ENCODE measurements at places on chromosomes 5 and 9. TPM values are rescaled to one million over a fixed set of nuclear protein-coding genes. Genes with fewer than 3 reads are reported as not detected.

SPINK7 gene
- total RNA-seq: not detected

- no peak for DNase-seq
Observed at GRCh38 chr9:92378865-92379560, 25.4 kb downstream of the OGN start.

SPATA6L gene
- total RNA-seq: 0.78 TPM

CD72 gene
- total RNA-seq: 15.5 TPM

- no peak for DNase-seq
Observed at GRCh38 chr9:24118190-24118589, 292.1 kb upstream of the ELAVL2 start.

- DNase-seq: no peak
Observed at GRCh38 chr5:62960781-62961180, 382.2 kb downstream of the LRRC70 start.

- DNase-seq: no peak
Observed at GRCh38 chr9:20783057-20784038, 99.3 kb downstream of the FOCAD start.

DNA sequence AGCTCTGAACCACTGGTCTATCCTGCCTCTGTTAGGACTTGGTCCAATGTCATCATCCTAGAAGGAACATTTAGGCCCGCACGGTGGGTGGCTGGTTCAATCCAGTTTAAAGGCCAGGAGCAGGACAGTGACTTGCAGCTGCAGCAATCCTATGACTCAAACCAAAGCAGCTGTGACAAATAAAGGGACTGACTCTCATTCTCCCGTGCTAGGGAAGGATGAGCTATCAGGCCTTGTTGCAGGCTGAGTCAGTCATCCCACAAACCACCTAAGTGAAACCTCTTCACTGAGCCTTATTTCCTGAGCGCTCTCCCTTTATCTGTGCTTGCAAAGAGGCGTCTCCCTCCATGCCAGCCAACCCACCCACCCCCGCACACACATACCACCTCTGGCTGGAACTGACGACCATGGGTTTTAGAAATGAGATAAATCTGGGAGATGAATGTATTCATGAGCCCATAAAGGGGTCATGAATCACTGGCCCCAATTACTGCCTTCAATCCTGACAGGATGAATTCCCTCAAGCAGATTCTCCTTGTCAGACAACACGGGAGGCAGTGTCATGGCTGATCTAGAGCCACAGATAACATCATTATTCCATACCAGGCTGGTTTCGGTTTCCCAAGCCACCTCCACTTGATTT is 93.4 kb downstream of the KCNIP1 start:
- DNase-seq: peak; percentile 69

DNA sequence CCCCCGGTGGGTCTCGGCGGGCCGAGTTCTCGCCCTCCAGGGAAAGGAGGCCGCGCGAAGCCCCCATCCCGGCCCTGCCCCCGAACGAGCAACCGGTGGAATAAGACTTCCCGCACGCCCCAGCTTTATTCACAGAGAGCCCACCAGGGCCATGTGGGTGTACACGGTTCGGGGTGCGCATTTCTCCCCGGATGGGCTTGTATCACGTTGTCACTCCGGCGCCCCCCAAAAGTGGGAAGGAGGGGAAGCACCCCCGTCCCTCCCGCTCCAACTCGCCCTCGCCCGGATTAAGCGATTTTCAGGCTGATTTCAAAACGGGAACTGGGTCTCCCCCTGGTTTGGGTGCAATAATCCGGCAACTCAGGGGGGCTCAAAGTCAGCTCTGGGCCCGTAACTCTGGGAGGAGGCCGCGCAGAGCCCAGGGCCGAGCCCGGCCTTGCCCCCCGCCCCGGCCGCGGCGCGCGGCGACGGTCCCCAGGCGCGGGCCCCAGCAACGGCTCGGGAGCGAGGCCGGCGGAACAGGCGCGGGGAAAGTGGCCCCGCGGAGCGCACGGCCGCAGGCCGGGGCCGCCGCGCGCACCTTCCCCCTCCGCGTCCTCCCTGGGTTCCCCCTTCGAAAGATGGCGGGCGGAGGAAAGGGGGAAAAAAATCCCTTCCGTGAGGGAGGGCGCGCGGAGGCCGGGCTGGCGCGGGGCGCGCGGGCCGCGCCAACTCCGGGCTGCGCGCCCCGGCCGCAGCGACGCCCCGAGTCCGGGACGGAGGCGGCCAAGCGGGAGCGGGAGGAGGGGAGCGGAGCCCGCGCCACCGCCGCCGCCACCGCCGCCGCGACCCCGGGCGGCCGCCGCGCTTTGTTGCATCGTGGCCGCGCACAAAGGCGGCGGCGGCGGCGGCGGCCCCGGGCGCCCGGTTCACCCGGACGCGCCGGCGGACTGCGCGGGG is 644 bp downstream of the BRD3 start:
- DNase-seq: peak; percentile 59

All from activated CD8-positive, alpha-beta T cell treated with anti-CD3 and anti-CD28 coated beads for 36 hours (primary cell).